NCI-H1105 treated with DMSO at 0.1 percent for 48 hours (cell line): ENCODE measurements at places on chromosomes 13 and 19.
A peak's percentile ranks its signal among the peaks of the same experiment; 100 is the strongest.

DNA sequence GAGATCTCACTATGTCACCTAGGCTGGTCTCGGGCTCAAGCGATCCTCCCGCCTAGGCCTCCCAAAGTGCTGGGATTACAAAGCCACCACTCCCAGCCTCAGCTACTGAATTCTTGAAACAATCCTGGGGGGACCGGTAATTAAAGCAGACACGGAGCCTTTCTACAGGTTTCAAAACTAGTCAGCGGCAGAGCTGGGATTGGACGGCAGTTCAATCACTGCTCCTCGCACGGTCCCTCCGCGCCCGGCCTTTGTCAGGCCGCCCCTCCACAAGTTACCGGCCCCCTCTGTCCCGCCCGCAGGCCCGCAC, 229 bp downstream of the BORCS8 start:
- no peak for DNase-seq

DNA sequence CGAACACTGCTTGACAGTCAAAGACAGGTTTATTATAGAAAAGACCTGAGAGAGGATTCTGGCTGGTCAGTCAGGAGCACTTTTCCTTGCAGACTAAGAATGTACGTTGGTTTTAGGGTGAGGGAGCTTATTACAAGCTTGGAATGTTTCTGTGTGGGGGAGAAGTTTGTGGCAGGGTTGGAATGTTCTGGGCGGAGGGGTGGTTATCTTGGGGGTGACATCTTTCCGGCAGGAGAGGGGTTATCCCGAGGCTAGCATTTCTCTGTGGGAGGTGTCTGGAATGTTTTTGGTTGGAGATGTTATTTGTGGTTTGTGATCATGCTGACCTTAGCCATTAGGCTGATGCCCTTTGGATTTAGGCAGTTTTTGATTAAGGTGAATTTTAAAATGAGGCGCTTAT, 61.8 kb downstream of the ZNF136 start:
- DNase-seq = no peak

DNA sequence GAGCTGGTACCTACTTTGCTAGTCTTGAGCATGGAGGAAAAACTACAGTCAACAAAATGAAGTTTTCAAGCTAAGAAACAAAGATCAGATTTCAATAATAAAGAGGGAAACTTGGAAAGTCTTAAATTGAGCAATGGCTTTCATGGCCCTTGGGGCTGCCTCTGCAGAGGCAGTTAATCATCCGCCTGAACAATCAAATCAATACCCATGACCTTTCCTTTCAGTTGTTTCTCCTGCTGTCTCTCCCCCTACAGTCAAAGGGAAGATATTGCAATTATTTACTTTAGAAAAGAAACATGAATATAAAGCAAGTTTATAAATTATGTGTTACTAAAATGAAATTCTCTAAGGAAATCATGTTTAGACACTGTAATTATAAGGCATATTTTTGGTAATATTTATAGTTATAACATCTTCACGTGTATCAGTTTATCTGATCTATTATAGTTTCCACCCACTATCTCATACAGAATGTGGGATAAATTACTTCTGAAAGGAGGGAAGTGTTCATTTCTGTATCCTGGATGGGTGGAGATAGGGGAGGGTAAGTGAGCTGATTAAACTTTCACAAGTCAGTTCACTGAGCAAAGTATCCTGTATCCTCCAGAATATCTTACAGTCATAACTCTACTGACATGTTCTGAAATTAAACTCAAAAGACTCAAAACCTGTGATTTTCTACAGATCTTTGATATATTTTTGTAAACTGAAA, 72.4 kb upstream of the TSC22D1 start:
- DNase-seq = no peak

GRCh38 chr19:47406711-47407416, 12.5 kb downstream of the MEIS3 start:
- peak; percentile 44 for DNase-seq

DNA sequence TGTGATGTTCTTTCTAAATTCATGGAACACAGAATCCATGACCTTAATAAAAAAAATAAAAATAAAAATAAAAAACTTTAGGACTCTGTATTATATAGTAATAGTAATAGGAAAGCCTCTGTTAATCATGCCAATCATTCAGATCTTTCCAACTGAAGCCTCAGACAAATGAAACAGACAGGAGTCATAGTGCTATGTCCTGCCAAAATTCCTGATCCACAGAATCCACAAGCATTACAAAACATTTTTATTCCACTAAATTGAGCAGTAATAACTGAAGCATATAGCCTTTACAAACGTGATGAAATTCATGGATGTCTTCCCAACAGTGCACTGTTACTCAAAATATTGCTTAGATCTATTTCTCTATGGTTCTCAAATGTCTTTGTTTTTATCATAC, 820.6 kb upstream of the PCDH9 start:
- no peak for DNase-seq

- no peak for DNase-seq
Observed at GRCh38 chr19:49458567-49458903, 5.5 kb downstream of the ALDH16A1 start.

- no peak for DNase-seq
Observed at GRCh38 chr13:32737111-32737571, 150.9 kb downstream of the PDS5B start.

GRCh38 chr13:75445717-75446499, 36.1 kb downstream of the TBC1D4 start:
- DNase-seq = no peak

- DNase-seq = no peak
Observed at GRCh38 chr19:19485161-19485997, 30.0 kb downstream of the TSSK6 start.

DNA sequence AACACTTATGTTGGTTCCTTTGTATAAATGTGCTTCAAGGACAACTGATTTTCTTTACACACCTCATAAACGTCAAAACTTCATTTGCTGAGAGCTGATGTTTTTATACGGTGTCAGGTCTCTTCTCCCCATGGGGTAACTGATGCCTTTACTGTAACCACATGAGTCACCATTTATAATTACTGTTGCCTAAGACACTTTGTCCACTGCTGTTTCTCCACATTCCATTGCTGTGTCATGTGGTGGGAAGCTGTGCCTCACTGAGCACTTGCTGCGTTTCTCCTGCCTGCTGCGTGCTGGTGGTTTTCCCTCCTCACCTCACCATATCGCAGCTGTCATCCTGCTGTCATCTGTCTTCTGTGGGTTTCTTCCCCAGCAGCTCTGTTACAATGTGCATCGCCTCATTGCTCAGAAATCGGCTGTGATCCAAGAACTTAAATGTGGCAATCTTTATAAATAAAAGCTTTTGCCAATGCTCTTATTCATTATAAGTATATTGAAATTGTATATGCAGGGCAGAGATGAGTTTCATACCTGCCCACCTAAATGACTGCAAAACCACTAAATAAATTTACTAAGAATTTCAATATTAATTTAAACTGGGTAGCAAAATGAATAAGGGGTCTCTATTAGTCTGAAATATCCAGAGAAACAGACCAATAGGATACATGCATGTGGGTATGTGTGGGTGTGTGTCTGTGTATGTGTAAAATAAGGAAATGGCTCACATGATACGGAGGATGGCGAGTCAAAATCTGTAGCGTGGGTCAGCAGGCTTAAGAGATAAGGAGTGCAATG, 547.0 kb upstream of the SLITRK5 start:
- DNase-seq = no peak

DNA sequence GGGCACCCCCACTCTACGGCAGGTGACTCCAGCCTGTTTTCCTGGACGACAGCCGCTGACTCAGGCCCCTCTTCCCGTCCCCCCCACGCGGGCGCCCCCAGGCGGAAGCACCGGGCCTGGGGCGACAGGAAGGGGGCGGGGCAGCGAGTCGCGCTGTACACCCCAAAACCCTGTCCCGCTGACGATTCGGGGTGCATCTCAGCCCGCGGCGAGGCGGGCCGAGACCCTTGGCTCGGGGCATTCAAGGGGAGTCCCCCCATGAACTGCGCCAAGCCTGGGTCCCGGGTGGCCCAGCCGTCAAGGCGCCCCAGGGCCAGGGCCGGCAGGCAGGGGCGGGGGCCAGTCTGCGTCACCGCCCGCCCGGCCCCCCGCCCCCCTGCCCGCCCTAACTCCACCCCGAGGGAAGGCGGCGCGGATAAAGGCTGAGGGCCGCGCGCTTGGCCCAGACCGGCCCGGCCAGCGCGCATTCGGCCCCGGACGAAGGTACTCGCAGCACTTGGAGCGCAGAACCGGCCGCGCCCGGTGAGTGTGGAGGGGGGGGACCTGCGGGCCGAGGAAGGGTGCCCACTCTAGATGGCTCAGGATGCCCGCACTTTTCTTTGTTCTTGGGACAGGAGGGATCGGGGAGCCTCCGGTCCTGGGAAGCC, at the start of gene MIDN:
Gene MIDN (plus strand): TSS at position 445 of the 647 bp plus-strand sequence. CDS start 1,714 bp downstream, outside the sequence.
- peak; percentile 44 for DNase-seq

- DNase-seq = peak; percentile 57
Observed at GRCh38 chr19:41934849-41935374, 6.7 kb upstream of the ERFL start.

DNA sequence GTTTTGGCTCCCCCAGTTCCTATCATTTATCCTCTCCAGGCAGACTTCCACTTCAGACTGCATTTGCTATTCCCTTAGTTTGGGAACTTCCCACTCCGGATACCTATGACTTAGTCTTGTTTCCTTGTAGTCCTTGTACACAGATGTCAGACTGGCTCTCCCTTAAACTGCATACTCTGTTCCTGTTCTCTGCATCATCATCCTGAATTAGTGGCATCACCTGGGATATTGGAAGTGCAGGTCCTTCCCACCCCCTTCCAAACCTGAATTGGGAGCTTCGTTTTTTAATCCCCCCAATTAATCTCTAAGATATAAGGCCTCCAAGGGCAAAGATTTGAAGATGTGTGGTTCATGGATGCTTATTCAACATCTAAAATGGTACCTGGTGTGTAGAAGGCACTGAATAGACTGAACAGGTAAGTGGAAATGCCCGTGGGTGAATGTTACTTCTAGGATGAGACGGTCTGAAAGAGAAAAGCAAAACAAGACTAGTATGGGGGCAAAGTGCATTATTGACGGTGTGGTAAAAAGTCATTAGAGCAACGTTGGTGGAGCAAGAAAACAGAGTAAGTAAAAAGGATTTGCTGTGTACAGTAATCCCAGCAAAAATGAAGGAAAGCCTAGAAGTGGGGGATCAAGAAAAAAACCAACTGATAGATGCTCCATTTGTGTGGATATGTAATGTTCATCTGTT, 9.6 kb downstream of the MIR17HG start:
- no peak for DNase-seq

DNA sequence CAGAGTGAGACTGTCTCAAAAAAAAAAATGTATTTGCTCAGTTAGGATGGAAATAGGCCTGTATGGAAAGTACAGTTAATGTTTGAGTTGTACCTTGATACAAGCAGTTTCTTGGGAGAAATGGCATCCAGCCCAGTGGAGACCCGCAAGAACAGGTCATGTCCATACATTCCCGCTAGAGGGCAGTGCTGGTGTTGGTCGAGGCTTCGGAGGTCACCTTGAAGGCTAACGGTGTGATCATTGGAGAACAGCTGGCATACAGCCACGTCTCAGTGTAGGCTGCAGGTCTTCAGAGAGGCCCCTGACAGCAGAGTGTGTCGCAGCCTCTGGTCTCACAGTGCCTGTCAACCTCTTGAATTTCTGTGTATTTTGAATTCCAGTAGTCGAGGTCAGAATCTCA, 7.5 kb downstream of the ZNF610 start:
- DNase-seq = peak; percentile 77

GRCh38 chr13:60162096-60162495, 1.6 kb downstream of the DIAPH3 start:
- no peak for DNase-seq

DNA sequence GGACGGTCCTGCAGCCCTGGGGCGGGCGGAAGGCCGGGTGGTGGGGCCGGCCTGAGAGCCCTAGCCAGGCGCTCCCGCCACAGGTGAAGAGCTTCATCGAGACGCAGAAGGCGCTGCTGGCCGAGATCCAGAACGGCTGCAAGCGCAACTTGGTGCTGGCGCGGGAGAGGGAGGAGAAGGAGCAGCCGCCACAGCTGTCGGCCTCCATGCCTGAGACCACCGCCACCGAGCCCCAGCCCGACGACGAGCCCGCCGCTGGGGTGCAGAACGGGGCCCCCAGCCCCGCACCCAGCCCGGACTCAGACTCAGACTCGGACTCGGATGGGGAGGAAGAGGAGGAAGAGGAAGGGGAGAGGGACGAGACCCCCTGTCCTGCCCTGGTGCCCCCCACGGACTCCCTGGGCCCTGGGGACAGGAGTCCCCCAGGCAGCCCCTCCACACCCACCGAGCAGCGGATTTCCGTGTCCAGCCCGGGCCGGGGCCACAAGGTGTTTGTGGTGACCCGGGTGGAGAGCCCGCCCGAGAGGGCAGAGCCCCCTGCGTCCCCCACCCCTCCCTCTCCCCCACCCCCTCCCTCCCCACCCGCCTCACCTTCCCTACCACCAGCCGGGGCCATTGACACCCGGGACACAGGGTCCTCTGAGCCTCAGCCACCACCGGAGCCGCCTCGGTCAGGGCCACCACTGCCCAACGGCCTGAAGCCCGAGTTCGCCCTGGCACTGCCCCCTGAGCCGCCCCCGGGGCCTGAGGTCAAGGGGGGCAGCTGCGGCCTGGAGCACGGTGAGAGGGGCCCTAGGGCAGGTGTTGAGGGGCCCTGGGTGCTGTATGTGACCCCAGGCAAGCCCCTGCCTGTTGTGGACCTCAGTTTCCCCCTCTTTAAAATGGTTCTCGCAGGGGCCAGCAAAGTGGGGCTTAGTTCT, 15.3 kb downstream of the NKPD1 start:
- no peak for DNase-seq

GRCh38 chr19:17835182-17836006, 12.4 kb downstream of the JAK3 start:
- peak; percentile 11 for DNase-seq

DNA sequence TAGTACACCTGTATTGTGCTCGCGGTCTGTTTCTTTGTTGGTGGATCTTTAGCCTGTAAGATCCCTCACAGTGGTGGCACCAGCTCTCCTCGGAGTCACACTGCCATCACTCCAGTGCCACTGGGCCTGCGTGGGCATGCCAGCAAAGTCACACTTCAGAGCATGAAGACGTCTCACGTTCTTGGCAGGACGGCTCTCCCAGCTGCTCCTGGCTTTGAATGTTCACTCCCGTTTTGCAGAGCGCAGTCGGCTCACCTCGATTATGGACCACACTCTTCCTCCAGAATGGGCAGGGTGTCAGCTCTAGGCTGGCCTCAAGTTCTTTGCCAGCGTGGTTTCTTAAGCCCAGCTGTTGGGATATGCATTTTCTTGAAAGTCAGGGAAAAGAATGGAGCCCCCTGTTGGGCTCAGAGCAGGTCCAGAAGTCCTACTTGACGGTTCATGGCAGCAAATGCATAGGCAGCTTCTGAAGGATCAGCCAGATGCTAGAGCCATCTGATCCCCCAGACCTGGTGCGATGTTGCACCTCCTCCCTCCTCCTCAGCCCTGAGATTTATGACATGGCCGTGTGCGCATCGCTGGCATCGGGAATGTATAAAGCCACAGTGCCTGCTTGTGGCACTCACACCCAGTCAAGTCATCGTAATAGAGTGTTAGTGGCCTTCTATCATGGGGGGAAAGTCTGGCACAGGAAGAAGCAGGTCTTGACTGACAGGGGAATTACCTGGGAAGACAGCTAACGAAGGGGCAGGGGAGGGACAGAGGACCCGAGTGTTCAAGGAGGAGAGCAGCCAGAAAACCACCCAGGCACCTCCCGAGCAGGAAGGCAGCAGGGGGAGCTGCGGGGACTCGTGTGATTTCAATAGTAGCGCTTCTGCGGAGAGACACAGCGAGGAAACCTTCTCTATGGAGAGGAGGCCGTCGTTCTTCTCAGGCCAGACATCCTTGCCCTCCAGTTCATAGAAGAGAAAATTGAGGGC, 40.2 kb upstream of the NPAS1 start:
- peak; percentile 2 for DNase-seq

GRCh38 chr19:4541114-4541805, 1.4 kb upstream of the LRG1 start:
- no peak for DNase-seq
